Breast epithelium (tissue), 4 donors: ENCODE measurements at places on chromosomes 7 and 10.

- no peaks in the 10 kb centered on the region for H3K27me3 ChIP-seq
- H3K27ac ChIP-seq: no peak overlapping the region
- H3K4me3 ChIP-seq: no peak overlapping the region
- no peak for DNase-seq
- H3K4me1 ChIP-seq: no peaks in the 10 kb centered on the region
Observed at GRCh38 chr10:126504063-126504760, 115.9 kb upstream of the ADAM12 start.

DNA sequence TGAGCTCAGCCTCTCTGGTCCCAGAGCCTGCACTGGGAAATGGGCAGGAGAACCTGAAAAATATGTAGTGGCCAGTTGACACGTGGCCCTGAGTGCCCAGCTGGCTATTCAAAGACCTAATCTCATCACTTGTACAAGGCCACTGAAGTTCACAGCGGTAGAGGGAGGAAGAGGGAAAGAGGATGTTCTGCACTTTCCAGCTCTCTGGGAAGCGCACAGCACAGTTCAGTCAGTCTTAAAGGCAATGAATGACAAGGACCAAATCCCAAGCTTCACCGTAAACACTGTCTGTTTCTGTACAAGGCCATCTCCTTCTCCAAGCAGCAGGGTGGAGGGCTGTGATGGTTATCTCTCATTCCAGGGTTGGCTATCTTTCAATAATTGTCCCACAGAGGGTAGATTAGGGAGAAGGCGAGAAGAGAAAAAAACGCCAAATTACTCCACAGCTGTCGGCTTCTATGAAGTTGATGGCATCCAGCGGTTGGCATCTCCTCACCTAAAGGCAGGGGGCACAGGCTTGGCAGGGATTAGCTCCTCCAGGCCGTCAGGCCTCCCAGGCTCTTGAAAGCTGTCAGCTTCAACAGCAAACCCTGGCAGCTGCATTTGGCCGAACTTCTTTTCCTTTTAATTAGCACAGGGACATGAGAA is 10.6 kb downstream of the SFMBT2 start:
- no peaks in the 10 kb centered on the region for H3K4me1 ChIP-seq
- H3K27ac ChIP-seq: no peak overlapping the region
- no peak for DNase-seq

GRCh38 chr10:85280014-85280413 is 951.6 kb downstream of the CCSER2 start:
- no peak overlapping the region for H3K4me3 ChIP-seq
- no peak for DNase-seq
- no peak overlapping the region for H3K27ac ChIP-seq
- H3K27me3 ChIP-seq: no peaks in the 10 kb centered on the region
- H3K4me1 ChIP-seq: no peaks in the 10 kb centered on the region

- H3K4me1 ChIP-seq: no peaks in the 10 kb centered on the region
- no peak overlapping the region for H3K27ac ChIP-seq
- no peak overlapping the region for H3K4me3 ChIP-seq
- H3K27me3 ChIP-seq: no peaks in the 10 kb centered on the region
- DNase-seq: no peak
Observed at GRCh38 chr10:69065406-69066361, 22.2 kb upstream of the SRGN start.

- no peaks in the 10 kb centered on the region for H3K36me3 ChIP-seq
- H3K27ac ChIP-seq: no peak overlapping the region
- H3K27me3 ChIP-seq: no peaks in the 10 kb centered on the region
- no peak overlapping the region for H3K4me3 ChIP-seq
Observed at GRCh38 chr7:152881893-152882292, 122.3 kb downstream of the ACTR3B start.

- peaks cover 5% of the 10 kb centered on the region for H3K4me1 ChIP-seq
- no peaks in the 10 kb centered on the region for H3K36me3 ChIP-seq
- H3K27me3 ChIP-seq: no peaks in the 10 kb centered on the region
- H3K27ac ChIP-seq: peak overlapping the region; percentile 23
- H3K4me3 ChIP-seq: no peak overlapping the region
- DNase-seq: no peak
Observed at GRCh38 chr7:143126146-143126545, 5.7 kb upstream of the PIP start.
